ENCODE measurements at places on chromosomes 4 and X.

DNA sequence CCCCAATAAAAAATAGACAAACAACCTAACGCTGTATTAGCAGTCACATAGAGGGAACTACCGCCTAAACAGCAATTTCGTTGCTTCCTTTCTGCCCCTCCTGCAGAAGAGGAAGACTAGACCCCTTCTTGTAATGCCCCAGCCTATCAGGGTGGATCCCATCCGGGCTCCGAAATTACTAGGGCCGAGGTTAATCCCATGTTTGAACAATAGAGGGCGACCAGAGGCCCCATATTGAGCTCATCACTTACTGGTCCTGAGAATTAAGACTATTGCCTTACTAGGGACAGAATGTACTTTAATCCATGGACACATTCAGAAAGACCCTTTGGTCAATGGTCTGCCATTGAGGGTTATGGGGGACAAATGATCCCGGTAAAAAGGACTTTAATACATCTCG is 11.8 kb upstream of the ZNF630 start:
- DNase-seq = no peak

DNA sequence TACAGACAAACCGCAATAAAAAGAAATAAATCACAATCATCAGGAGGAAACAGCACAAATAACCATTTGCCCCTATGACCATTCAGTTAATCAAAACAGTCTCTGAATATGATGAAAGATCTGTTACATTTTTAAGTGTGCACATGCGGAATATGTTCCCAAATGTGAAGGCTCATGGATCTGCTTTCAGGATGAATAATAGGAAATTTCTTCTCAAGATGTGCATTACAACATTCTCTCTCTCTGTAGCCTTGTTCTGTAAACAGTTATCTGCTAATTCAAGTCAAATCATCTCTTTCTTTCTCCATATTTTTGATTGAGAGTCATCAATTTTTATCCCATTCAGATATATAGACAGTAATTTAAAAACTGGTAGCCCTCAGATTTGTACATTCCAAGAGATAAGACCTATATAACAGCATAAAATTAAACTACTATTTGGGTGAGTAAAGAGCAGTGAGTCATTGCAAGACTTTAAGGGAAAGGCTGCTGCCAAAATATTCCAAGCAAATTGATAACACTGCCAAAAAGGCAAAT is 433.9 kb upstream of the ATOH1 start:
- DNase-seq = no peak

GRCh38 chr4:133597251-133597650 is 448.2 kb downstream of the PCDH10 start:
- DNase-seq = no peak

DNA sequence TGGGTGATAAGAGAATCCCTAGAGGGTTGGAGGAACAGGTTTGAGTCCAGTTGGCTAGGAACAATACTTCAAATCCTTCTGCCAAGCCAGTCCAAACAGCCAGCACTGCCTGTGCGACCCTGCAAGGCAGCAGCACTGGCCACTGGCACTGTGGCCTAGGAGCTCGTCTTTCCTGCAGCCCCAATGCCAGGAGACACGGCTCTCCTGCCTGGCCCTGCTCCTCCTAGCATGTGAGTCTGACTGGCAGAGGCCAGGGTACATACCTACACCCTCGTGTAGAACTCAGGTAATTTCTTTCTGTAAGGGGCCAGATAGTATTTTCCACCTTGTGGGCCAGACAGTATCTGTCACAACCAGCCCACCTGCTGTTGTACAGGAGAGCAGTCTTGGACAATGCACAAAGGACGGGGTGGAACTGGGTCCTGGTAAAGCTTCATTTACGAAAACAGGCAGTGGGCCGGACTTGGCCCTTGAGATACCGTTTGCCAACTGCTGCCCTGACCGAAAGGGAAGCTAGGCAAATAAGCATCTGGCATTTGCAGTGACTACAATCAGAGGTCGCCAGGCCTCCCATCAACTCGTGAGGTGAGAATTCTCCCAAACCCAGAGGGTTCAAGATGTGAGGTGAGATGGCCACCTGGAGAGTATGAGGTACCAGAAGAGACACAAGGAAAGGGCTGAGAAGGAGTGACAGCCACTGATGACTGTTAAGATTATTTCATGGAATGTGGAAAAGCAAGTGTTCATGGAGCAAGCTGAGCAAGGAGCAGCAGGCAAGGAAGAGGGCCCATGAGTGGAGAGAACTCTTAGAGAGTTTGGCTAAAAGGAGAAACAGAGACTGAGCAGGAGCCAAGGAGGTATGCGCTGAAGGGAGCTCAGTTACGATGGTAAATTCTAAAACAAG is 29.8 kb upstream of the IRAK1 start:
- DNase-seq = no peak

DNA sequence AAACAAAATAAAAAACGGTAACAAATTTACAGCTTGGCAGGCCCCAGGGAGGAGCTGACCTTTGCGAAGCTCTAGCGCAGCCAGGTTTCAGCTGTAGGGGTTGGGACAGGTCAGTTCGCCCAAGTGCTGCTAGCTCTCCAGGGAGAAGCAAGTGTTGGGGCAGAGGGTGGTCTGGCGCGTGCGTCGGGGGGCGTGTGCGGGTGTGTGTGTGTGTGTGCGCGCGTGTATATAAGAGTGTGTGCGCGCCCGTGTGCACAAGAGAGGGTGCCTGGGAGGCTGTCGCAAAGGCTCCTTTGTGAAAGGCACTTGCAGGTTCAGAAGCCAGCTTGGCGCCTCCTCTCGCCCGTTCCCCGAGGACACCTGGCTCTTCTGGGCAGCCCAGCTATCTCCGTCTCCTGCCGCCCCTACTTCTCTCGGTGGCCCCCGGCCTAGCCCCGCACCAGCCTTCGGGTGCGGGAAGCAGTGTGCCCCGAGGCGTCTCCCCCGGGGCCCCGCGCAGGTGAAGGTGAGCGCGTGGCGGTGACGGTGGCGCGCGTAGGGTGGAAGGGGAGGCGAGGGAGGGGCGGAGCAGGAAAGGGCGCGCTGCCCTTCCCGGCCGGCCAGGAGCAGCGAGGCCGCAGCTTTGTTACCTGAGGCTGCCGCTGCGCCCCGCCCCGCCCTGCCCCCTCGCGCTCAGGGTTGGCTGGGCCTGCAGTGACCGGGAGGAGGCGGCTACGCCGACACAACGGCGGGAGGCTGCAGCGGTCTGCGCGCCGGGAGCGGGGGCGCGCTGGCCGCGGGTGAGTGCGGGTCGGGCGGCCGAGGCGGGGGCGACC is at the start of gene FHDC1:
TSS of gene FHDC1 (plus strand) at position 693 of the 815 bp plus-strand sequence. CDS start 6,735 bp downstream, outside the sequence.
- DNase-seq = no peak

- DNase-seq = no peak
Observed at GRCh38 chr4:168453146-168453545, 27.1 kb downstream of the DDX60L start.

DNA sequence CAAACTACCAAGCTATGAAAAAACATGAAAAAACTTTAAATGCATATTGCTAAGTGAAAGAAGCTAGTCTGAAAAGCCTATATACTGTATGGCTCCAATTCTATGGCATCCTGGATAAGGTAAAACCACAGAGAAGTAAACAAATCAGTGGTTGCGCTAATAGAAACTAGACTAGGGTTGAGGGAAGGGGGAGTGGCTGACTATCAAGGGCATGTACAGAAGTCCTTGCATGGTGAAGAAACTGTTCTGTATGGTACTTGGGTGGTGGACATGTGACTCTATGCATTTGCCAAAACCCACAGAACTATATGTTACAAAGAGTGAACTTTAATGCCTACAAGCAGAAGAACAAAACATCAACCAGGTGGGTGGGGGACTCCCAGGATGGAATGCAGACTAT is 96.8 kb downstream of the MTMR1 start:
- no peak for DNase-seq

GRCh38 chr4:86946868-86947500 is 12.2 kb downstream of the AFF1 start:
- no peak for DNase-seq

GRCh38 chr4:124953486-124953885 is 241.0 kb upstream of the ANKRD50 start:
- no peak for DNase-seq

GRCh38 chr4:124713185-124713592 is 657 bp upstream of the ANKRD50 start:
- DNase-seq = no peak

GRCh38 chr4:141335166-141335565 is 114.5 kb downstream of the ZNF330 start:
- DNase-seq = no peak

Data from SIG-M5 (cell line).